ENCODE measurements at places on chromosomes 7 and 10. TPM values are rescaled to one million over a fixed set of nuclear protein-coding genes. Genes with fewer than 3 reads are reported as not detected.

Gene LIPF
- polyA plus RNA-seq: not detected

Gene ERLIN1
- 4.3 TPM for polyA plus RNA-seq

Gene FGL2
- polyA plus RNA-seq: 0.95 TPM

Gene MLXIPL
- not detected for polyA plus RNA-seq

Gene AKR1C4
- not detected for polyA plus RNA-seq

DNA sequence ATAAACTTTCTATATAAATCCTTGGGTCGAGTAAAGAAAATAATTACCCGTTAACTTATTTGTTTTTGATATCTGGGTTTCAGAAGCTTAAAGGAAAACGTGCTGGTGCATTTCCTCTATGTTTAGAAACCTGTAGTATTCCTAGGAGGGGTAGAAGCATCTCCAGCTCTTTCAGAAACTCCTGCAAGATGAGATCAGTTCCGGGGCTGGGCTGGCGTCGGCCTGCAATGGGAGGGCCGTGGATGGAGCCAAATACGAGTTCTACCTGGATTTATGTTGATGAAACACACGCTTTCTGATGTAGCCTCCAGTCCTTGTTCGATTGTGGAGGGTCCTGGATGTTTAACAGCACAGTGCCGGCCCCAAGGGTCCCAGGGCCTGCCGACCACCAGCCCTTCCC lies 35.8 kb upstream of the DIP2C start:
- DNase-seq: no peak

- no peak for DNase-seq
These were observed 34.5 kb downstream of the MTPN start for GRCh38 chr7:135942614-135943013.

DNA sequence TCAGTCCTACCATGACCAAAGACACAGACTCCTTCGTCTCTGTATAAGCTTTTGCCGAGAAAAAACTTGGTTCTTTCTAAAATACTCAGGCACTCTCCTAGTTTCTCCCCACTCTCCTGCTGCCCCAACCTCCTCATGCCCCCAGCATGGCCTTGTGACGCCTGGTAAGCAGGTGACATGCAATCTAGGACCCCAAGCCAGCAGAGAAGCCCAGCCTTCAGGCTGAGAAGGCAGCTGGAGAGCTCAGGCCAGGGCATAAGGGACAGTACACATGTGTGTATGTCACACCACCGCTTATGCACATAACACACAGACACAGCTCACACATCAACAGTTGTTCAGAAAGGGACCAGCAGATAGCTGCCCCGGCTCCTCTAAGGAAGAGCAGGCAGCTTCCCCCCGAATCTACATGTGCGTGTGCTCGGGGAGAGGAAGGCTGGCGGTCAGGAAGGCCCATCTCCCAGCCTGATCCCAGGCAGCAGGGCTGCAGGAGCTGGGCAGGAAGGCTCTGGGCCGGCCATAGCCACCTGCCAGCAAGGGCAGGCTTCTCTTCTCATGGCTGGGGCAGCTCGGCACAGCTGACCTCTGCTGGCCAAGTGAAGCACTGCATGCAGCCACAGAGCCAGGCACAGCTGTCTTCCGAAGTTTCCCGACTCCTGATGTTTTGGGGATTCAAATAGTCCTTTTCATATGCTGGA lies 8.5 kb downstream of the DDX56 start:
- peak; percentile 73 for DNase-seq

- DNase-seq: no peak
These were observed 211.1 kb downstream of the MGMT start for GRCh38 chr10:129678186-129678585.

DNA sequence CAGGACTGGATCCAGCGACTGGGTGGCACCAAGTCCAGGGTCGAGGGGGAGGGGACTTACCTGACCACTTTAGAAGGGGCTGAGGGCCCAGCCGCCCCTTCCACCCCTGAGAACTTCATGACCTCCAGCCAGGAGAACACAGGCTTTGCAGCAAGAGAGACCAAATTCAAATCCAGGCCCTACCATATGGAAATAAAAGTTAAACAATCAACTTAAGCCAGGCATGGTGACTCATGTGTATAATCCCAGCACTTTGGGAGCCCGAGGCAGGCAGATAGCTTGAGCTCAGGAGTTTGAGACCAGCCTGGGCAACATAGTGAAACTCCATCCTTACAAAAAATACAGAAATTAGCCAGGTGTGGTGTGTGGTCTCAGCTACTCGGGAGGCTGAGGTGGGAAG lies 61.9 kb downstream of the COL13A1 start:
- no peak for DNase-seq

DNA sequence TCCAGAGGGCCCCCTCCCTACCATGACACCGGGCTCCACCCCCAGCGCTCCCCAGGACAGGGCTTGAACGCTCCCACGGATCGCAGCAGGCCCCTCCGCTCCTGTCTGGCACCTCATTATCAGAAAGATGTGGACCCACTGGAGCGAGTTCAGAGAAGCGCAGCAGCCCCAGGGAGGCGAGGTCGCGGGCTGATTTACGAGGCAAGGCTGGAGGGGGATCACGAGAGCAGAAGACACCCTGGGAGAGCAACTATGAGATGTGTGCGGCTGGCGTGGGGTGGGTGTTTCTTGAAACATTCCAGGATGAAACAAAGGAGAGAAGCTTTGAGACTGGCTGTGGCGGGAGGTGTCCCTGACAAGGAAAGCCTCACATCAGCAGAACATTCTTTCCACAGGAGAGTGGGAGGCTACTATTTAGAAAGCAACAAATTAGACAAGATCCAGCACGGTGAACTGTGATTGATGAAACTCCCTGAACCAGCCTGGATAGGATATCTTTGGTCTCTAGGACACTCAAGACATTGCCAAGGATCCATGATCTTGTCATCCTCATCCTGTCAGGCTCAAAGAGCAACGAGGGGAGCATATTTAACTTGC lies 66.0 kb downstream of the JCAD start:
- DNase-seq: no peak

DNA sequence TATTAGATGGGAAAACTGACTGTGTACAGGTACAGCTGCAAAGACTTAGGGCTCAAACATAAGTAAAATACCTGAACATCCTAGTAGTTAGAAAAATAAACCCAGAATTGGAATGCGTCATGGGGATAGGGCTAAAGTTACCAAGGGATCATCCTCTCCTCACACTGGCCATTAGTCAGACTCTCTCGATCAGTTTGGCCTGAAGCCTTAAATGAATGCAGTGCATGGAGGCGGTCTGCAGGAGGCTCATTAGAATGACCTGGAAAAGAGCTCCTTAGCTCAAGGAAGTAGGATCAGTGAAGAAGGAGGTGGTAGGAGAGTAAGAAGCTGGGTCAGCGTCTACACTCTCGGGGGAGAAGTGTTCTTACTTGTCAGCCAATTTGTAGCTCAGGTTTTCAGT lies 35.3 kb downstream of the DENND2A start:
- DNase-seq: no peak

DNA sequence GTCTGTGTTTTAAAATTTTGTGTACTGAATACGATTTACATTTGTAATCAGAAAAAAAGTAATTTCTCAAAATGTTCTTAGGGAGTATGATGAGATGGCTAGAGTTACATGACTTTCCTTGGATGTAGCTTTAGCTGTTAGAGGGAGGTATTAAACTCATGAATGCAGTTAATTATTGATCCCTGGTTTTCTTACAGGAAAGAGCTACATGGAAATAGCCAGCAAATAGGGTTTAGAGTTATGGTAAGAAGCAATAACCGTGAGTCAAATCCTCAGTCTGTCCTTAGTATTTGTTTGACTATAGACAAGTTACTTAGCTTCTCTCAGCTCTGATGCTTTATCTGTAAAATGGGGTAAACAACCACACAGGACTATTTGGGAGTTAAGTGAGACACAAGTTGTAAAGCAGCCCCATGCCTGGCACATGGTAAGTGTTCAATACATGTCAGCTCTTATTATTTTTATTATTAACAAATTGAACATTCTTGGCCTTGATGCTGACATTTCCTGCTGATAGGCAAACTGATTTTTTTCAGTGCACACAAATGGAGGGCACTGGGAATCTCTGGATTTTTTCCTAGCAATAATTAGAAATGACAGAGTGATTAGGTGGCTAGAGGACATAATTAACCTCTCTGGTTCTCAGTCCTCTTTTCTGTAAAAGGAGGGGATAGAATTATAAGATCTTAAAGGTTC lies 204.5 kb upstream of the PHYHIPL start:
- DNase-seq: no peak

GRCh38 chr10:97078261-97078937 lies 107.4 kb downstream of the SLIT1 start:
- DNase-seq: no peak

- DNase-seq: no peak
These were observed 39.5 kb upstream of the STOX1 start for GRCh38 chr10:68787813-68788212.

GRCh38 chr10:30436671-30437030 lies 2.7 kb downstream of the MAP3K8 start:
- DNase-seq: no peak

DNA sequence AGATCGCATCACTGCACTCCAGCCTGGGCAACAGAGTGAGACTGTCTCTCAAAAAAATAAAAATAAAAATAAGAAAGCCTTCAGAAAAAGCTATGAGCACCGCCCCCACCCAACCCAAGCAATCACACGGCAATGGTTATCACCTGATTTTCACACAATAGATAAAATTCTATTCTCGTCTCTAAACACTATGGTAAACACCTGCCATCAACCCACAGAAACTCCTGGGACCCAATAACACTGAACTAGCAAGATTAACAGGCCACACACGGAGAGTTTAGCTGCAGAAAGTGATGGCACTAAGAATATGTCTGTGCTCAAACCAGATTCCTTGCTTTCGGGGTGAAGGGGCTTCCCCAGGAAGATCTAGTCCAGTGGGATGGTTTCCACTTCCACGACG lies 173.8 kb downstream of the DIP2C start:
- DNase-seq: no peak

GRCh38 chr10:559767-560047 lies 129.8 kb downstream of the DIP2C start:
- DNase-seq: no peak

- no peak for DNase-seq
These were observed 314.9 kb downstream of the RPS24 start for GRCh38 chr10:78348411-78349164.

DNA sequence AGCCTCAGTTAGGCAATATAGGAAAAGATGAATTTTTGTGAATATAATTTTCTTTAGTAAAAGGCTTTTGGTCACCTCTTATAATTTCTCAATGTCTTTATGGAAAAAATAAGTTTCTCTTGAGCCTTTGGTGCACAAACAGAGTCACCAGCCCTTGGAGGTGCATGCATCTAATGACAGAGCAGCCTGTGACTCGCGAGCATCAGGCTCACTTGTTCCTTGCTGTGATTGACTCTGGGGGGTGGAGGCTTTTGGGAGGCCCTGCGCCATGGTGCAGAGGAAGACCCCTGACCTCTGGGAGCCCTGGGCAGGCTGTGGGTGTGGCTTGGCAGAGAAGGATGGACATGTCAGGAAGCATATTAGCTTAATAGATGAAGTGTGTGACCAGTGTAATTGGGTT lies 60.2 kb downstream of the FIGNL1 start:
- DNase-seq: no peak

DNA sequence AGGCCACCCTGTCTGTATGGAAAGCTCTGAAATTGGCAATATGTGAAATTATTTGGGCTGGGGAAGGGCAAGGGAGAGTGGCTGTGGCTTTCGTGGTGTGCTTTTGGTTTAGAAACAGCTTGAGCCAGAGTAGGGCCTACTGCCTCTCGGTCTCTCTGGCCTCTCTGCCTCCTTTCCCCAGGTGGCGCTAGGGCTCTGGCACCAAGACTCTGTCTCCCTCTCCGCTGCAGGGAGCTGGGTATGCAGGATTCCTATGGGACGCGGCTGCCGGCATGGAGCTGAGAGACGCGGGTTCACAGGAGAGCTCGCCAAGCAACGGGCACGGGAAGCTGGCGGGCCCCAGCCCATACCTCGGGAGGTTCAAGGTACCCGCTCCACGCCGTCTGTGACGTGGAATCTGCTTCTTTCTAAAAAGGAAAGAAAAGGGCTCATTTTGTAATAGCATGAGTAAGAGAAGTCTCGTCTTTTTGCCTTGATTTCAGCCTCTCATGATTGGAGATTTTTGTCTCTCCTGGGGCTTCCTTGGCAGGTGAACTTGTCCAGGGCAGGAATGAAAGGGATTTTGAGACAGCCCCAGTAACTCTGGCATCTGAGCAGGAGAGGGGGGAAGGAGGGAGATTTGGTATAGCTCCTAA lies 105.1 kb upstream of the ANLN start:
- no peak for DNase-seq

GRCh38 chr10:127195571-127196281 lies 665 bp downstream of the INSYN2A start:
- DNase-seq: no peak

- no peak for DNase-seq
These were observed 1.8 kb upstream of the VAX1 start for GRCh38 chr10:117139581-117140524.

- no peak for DNase-seq
These were observed at the start of gene SNCG for GRCh38 chr10:86958116-86958900. TSS of gene SNCG (plus strand) at chr10:86958599. CDS start at chr10:86958698, 99 bp downstream.

- no peak for DNase-seq
These were observed 64.5 kb upstream of the MRLN start for GRCh38 chr10:59817773-59818172.

DNA sequence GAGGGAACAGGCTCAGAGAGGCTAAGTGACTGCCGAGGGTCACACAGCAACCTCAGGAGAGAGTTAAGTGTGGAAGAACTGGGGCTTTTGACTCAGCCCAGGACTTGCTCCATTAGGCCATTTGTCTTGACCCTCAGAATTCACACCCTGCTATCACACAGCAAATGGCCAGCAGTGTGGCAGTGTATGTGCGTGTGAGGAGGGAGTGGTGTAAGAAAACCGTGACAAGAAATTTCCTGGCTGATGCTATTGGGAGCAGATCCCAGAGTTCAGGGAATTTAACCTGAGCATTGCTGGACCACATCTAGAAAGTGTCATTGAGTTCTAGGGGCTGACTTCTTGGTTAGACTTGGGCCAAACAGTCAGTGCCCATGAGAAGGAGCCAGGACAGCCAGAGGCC lies 18.4 kb downstream of the VWA2 start:
- no peak for DNase-seq

DNA sequence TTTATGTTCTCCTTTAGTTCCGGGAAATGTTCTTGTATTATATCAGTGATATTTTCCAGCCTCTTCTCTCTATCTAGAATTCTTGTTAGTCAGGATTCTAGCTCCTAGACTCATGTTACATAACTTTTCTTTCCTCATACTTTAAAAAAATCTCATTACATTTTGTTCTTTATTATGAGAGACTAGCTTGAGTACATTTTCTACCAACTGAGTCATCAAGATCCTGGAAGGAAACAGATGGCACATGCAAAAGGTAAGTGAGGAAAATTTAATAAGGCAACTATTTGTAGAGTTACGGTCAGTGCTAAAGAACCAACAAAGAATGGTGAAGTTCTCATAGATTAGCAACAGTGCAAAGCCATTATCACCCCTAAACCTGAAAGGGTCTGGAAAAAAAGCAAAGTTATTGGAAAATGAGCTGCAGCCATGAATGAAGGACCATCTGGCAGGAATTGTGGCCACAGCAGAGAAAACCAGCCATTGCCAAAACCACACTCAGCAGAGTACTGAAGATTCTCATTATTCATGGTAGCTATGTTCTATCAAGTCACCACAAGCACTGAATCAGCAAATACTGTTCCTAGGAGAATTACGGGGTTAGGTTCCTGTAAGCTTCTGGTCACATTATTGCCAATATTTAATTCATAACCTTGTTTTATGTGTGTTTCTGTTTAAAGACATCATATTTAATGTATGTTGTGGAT lies 98.3 kb upstream of the C7orf33 start:
- DNase-seq: no peak
